Motor neuron (in vitro differentiated cells): ENCODE measurements at places on chromosomes 7 and 10. TPM values are rescaled to one million over a fixed set of nuclear protein-coding genes. Genes with fewer than 3 reads are reported as not detected.

DNA sequence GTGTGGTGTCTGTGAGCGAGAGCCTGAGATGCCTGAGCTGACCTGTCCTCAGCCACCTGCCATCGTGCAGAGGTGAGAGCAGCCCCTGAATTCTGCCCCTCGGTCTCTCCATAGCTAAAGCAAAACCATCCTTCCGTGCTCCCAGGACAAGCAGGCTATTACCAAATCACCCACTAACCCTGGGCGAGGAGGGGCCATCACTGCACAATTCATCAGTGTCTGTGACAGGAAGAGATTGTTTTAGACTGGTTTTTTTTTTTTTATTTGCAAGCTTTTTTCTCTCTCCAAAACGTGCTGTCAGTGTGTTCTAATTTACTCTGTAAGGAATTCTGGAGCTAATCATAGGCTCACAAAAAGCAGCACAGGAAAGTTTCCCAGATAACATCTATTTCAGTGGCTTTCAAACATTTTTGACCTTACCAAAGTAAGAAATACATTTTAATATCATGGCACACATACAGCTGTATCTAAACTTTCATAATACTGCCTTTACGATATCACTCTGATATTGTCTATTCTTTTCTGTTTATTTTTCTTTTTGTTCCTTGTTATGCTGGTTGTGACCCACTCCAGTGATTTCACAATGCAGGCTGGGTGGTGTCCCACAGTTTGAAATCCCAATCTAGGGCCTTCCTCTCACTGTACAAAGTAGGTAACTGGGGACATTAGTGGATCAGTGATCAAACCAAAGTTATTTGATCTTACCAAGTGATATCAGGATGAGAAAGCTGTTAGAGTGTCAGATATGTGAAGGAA is 62.8 kb downstream of the EGFR start:
- no peak for ATAC-seq

- peak; percentile 67 for ATAC-seq
These were observed 26.2 kb downstream of the ABLIM1 start for GRCh38 chr10:114631666-114632417.

GRCh38 chr7:28217143-28217542 is 36.5 kb upstream of the JAZF1 start:
- ATAC-seq, result peak; percentile 54

GRCh38 chr10:125462845-125463244 is 220.1 kb downstream of the TEX36 start:
- ATAC-seq, result no peak

Gene SEMA3E
- 14.1 and 17.1 TPM in 2 replicates for total RNA-seq

Gene HNRNPF
- 178 and 204 TPM in 2 replicates for total RNA-seq

Gene VIPR2
- total RNA-seq, result 1.4 and 1.9 TPM in 2 replicates

DNA sequence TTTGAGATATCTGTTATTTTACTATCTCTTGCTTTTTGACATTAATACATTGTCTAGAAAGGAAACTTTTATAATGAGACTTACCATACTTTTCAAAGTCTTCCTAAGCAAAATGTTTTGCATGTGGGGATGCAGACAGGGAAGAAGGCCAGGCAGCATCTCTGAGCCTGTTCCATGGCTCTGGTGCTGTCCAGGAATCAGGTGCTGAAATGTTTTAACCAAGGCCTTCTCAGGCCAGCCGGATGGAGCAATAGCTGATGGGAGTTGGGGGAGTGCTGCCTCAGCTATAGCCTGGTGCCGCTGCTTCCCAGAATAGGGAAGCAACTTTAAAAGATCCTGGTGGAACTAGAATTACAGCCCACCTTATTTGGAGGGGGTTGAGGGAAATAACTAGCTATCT is 38.5 kb downstream of the CRTAC1 start:
- no peak for ATAC-seq

- peak; percentile 44 for ATAC-seq
These were observed 137.4 kb upstream of the AKR1E2 start for GRCh38 chr10:4688601-4689000.

- ATAC-seq, result no peak
These were observed 212.7 kb upstream of the IGFBP3 start for GRCh38 chr7:46133751-46134150.

DNA sequence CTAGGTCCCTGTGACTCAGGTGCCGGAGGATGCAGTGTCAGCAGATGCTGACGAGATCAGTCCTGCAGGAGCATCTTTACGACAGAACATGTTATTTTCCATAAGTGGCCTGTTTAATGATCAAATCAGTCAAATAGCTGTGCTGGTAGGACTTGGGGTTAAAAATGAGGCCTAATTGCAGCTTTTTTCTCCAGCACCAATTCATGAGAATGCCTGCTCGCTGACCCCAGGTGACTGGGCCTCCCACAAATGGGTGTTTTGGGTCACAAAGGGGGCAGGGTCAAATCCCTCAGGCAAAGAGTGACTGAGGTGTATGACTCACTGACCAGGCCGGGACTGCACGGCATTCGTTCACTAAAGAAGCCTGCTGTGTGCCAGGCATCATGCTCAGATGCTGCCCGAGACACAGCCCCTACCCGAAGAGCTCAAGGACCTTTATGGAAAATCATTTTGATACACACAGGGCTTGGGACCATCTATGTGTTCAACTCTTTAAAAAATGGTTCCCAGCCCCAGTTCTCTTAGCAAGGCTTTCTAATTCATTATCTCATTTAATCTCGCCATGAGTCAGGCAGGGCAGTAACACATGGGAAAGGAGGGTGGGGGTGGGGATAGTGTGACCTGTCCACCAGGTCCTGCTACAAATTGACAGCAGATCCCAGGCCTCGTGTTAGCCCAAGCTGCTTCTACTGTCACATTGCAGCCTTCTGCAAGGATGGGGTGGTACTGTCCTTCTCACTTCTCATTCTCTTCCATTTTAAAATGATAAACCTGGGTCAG is 21.1 kb downstream of the ZNF775 start:
- peak; percentile 57 for ATAC-seq

DNA sequence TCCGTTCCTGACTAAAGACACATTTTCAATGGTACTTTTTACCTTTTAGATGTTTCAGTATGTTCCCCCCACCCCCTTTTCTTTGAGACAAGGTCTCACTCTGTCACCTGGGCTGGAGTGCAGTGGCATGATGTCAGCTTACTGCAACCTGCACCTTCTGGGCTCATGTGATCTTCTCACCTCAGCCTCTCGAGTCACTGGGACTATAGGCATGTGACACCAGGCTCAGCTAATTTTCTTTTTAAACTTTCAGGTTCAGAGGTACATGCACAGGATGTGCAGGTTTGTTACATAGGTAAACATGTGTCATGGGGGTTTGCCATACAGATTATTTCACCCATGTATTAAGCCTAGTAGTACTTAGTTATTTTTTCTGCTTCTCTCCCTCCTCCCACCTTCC is 99.3 kb upstream of the RPA3 start:
- ATAC-seq, result no peak
